Urinary bladder (tissue), 4 donors: ENCODE measurements at places on chromosomes 4 and X. TPM values are rescaled to one million over a fixed set of nuclear protein-coding genes. Genes with fewer than 3 reads are reported as not detected.

DNA sequence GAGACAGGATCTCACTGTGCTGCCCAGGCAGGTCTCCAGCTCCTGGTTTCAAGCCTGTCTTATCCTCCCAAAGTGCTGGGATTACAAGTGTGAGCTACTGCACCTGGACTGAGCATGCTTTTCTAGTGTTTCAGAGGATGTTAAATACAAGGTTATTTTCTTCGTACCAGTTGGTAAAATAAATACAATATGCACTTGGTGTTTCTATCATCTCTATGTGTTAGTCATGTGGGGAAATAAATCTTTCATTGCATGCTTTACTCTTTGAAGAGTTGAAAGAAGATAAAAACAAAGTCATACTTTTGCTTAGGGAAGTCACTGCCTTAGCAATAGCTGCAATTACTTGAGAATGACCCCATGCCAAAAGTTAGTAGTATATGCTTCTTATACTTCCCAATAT is 162.3 kb downstream of the PCDH7 start:
- DNase-seq: no peak

DNA sequence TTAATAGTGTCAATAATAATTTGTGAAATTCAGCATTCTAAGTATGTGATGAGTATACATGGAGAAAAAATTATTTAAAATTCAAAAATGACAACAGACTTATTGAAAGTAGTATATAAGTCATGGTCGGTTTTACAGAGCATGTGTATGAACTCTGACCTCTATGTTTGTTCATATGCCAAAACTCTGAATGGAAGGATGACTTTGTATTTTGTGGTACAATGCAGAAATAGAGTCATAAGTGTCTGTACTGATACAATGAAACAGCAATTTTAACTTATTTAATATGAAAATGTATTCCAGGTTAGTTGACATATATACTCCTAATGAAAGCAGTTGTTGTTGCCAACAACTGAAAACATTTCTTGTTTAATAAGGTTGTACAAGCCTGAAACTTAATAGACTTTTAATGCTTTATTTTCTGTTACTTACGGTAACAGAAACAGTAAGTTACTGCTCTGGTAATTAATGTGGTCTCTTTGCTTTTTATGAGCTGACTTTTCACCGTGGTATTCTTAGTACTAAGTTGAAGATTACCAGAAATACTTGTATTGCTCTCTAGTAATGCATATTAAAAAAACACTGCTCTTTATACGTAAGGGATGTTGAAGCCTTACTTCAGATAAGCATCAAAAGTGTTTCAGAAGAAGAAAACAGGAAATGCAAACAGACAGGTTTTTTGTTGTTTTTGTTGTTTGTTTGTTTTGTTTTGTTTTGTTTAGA is 1.9 kb downstream of the UBE2K start:
- no peak for DNase-seq

- DNase-seq: no peak
Observed at GRCh38 chr4:88788424-88788823, 90.8 kb upstream of the NAP1L5 start.

DNA sequence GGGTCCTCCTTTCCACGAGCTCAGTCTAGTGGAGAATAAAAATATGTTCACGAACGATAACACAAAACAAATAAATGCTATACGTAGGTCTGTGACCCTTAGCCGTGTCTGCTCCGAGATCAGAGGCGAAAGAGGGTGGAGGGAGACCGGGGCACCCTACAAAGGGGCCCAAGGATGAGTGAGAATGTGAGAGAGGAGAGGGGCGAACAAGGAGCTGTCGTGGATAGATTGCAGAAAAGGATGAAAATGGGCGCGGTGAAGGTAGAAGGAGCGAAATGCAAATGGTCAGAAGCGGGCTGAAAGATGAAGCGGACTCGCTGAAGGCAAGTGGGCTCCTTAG is 6.2 kb upstream of the ZBTB33 start:
- no peak for DNase-seq

GRCh38 chr4:112645541-112646329 is 8.8 kb downstream of the LARP7 start:
- no peak for DNase-seq

Gene PCGF3
- 52.6 TPM for total RNA-seq
